ENCODE measurements at places on chromosomes 4 and X.

- DNase-seq: no peak
Measured at GRCh38 chr4:109012286-109012880, 249.5 kb upstream of the ETNPPL start.

GRCh38 chrX:110086916-110087484 is 84.1 kb downstream of the TMEM164 start:
- DNase-seq: no peak

GRCh38 chr4:83864097-83864817 is 328.3 kb downstream of the GPAT3 start:
- no peak for DNase-seq

DNA sequence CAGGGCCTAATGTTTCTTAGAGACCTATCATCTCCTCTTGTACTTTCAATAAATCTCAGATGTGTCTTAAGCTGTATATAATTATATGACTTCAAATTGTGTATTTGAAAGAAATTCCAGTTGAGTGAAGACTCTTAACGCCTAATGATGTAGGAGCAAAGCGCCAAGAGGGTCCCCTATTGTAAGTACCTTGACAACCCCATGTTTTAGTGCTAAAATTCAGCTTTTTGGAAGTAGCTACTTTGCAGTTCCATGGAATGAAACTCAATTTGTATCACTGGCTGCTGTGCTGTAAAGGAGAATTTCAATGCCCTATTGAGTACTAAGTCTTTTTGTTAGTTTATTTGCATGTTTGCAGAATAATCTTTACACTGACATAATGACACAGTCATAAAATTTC is 1826.6 kb upstream of the AGA start:
- DNase-seq: no peak

DNA sequence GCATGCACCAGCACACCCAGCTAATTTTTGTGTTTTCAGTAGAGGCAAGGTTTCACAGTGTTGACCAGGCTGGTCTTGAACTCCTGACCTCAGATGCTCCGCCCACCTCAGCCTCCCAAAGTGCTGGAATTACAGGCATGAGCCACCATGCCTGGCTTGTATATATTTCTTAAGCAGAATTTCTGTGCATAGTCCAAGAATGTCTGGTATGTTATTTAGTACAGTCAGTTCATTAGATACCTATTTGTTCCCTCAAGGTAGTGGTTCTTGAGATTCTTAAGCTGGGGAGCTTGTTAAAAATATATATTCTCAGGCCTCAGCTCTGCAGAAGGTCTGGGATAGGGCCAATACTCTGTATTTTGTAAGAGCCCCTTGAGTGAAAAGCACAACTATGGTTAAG is 4.6 kb upstream of the SERTM2 start:
- no peak for DNase-seq

GRCh38 chrX:49282647-49283011 is 13.0 kb downstream of the PPP1R3F start:
- DNase-seq: no peak

DNA sequence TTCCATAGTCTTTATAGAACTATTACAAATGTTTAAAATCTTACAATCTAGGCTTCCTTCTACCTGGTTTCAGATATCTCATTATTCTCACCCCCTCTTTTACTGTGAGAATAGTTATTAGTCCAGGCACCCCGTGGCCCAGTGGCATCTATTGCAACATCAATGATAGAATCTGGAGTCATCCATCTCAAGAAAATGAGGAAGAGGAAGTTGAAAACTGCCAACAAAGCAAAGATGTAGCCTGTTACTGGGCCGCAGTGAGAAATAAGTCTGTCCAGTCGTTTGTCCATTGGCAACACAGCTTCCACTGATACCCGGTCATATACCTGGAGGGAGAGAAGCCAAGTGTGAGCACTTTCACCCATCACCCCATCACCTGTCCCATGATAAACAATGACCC is 6.0 kb upstream of the ASB11 start:
- no peak for DNase-seq

DNA sequence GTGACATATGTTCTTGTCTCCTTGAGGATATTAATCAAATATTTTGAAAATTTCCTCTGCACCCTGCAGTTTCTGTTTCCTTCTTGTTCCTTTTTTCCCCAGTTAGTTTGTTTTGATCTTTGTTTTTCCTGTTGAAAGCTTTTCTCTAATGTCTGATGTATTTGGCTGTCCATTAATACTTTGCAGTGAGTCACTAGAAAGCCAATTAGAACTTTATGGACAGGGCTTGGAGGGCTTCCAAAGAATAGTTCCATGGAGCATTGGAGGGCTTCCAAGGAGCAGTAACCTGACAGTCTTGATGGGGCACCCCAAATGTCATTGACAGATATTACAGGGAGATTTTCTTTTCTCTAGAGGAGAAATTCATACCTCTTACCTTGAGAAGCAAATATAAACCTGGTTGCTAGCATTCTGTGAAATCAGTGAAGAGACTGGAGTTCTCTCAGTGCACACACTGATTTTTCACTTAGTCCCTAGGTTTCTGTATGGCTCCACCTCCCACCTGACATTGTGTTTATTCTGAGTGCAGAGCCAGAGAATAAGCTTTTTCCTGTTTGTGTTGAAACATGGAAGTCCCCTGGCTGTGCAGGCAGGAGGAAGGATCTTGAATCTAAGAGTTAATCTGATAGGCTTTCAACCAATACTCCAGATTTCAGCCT is 26.5 kb downstream of the SPARCL1 start:
- no peak for DNase-seq

DNA sequence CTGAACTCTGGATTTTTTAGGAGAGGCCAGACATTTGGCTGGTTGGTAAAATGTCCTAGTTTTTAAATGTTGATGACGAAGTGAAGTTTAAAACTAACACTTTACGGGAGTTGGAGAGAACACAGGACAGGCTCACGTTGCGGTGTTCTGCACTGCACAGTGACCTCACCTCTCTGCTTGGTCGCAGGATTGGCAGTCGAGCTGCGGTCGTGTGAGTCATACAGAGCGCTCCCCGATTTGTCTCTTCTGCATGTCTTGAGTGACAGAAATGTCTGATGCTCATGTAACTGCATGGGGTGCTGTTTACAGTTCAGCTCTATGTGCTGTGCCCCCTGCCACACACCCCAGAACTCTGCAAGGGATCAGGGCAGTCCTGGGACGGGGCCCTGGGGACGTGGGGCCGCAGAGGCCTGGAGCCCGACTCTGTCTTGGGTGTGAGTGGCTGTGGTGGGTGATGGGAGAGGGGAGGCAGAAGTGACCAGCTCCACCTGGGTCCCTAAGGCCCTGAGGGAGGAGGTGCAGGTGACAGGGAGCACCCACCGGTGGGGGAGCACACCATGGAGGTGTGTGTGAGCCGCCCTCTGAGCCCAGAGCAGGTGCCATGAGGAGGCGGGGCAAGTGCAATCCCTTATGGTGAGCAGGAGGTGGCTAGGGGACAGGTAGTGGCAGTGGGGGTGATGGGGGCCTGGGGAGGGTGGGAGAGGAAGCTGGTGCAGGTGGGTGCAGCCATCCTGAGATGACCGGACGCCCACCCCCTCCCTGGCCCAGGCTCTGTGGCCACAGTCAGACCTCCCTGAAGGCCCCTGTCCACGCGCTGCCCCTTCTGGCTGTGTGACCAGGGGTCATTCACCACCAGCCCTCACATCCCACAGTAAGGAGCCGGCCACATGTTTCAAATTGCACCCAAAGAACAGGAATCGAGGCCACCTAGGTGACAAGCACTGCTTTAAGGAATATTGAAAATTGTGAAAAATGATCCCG is 77.9 kb upstream of the ADRA2C start:
- DNase-seq: no peak

DNA sequence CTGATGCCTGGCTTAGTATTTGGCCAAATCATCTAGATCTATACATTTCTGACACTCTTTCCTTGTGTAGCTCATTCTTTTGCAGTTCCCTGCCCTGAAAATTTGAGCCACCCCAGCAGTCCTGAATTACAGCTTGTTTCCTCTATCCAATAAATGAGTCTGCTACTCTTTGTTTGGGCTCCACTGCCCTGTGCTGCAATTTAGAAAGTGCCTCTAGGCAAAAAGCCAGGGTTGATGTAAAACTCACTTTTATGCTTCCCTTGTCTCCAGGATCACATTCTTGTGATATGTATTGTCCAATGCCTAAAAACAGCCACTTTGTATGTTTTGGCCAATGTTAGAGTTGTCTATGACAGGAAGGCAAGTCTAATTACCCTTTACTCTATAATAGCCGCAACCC is 101.7 kb upstream of the MAP3K15 start:
- DNase-seq: no peak
